ENCODE measurements at places on chromosomes 12 and 14. TPM values are rescaled to one million over a fixed set of nuclear protein-coding genes. Genes with fewer than 3 reads are reported as not detected.

Gene LRRC10
- total RNA-seq: not detected

Gene CABP1
- total RNA-seq: under 0.01 TPM

Gene FCF1
- 26.7 TPM for total RNA-seq

Gene GPR33
- not detected for total RNA-seq

Gene AMN
- under 0.01 TPM for total RNA-seq

Gene EIF2B2
- 30.2 TPM for total RNA-seq

Gene TSPAN19
- not detected for total RNA-seq

Gene TMEM229B
- total RNA-seq: 0.77 TPM

Gene NEMF
- 68.9 TPM for total RNA-seq

Gene BEGAIN
- total RNA-seq: under 0.01 TPM

Gene TAS2R50
- total RNA-seq: 2.3 TPM

Gene RILPL2
- 3.1 TPM for total RNA-seq

Gene HHIPL1
- 9.9 TPM for total RNA-seq

Gene CPNE6
- not detected for total RNA-seq

Gene CLEC4A
- total RNA-seq: 0.33 TPM

Gene PLBD1
- total RNA-seq: 5.4 TPM

Gene WDHD1
- total RNA-seq: 8.6 TPM

Gene CFAP54
- total RNA-seq: 5.1 TPM

Gene LRTM2
- total RNA-seq: not detected

Gene CCDC38
- total RNA-seq: not detected

Gene GLT1D1
- total RNA-seq: under 0.01 TPM

Gene COX8C
- total RNA-seq: 0.33 TPM

Gene KLRG1
- total RNA-seq: 1.0 TPM

Gene OAS3
- total RNA-seq: 2.6 TPM

Gene A2ML1
- total RNA-seq: not detected

Gene IQSEC3
- 1.3 TPM for total RNA-seq

Gene TAS2R19
- total RNA-seq: 5.3 TPM

Gene CDKL1
- total RNA-seq: 14.1 TPM

Gene HOXC9
- total RNA-seq: 0.26 TPM

Gene GLIPR1
- total RNA-seq: 36.0 TPM

Gene LDHB
- total RNA-seq: 628 TPM

Gene SRRM4
- not detected for total RNA-seq

Gene PLA2G1B
- total RNA-seq: not detected

Gene IGF1
- 1.3 TPM for total RNA-seq

Gene RNASE1
- total RNA-seq: not detected

Gene AQP6
- 0.17 TPM for total RNA-seq

Gene ADCY6
- 53.2 TPM for total RNA-seq

Gene ACOT6
- total RNA-seq: not detected

Gene PRORP
- total RNA-seq: 12.1 TPM

Gene CELA1
- not detected for total RNA-seq

Gene CNTN1
- 0.26 TPM for total RNA-seq

All from fibroblast of lung (primary cell).